Bronchial epithelial cell (primary cell): ENCODE measurements at places on chromosomes 7 and 10.

- no peak for DNase-seq
Observed at GRCh38 chr7:120873401-120873800, 15.5 kb upstream of the TSPAN12 start.

GRCh38 chr7:88040694-88041093, 106.6 kb downstream of the ADAM22 start:
- DNase-seq = no peak

GRCh38 chr10:83965473-83965872, 173.8 kb upstream of the GHITM start:
- no peak for DNase-seq

DNA sequence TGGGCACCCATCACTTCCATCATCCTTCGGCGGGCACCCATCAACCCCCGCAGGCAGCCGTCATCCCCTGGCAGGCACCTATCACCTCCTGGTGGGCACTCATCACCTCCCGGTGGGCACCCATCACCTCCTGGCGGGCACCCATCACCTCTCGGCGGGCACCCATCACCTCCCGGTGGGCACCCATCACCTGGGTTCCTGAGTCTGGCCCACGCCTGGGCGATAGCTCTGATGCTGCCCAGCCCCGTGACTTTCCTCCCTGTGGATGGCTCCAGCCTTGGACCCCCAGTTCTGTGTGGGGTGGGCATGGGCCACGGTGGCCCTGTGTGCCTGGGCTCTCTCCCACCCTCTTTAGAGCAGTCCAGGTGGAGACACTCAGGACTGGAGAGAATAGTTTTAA, 29.0 kb downstream of the PFKFB3 start:
- DNase-seq = no peak

- no peak for DNase-seq
Observed at GRCh38 chr7:117264716-117265115, 58.1 kb downstream of the WNT2 start.

GRCh38 chr10:75195035-75195763, 15.4 kb upstream of the VDAC2 start:
- peak; percentile 21 for DNase-seq

- DNase-seq = no peak
Observed at GRCh38 chr10:100670828-100671479, 74.4 kb upstream of the PAX2 start.

DNA sequence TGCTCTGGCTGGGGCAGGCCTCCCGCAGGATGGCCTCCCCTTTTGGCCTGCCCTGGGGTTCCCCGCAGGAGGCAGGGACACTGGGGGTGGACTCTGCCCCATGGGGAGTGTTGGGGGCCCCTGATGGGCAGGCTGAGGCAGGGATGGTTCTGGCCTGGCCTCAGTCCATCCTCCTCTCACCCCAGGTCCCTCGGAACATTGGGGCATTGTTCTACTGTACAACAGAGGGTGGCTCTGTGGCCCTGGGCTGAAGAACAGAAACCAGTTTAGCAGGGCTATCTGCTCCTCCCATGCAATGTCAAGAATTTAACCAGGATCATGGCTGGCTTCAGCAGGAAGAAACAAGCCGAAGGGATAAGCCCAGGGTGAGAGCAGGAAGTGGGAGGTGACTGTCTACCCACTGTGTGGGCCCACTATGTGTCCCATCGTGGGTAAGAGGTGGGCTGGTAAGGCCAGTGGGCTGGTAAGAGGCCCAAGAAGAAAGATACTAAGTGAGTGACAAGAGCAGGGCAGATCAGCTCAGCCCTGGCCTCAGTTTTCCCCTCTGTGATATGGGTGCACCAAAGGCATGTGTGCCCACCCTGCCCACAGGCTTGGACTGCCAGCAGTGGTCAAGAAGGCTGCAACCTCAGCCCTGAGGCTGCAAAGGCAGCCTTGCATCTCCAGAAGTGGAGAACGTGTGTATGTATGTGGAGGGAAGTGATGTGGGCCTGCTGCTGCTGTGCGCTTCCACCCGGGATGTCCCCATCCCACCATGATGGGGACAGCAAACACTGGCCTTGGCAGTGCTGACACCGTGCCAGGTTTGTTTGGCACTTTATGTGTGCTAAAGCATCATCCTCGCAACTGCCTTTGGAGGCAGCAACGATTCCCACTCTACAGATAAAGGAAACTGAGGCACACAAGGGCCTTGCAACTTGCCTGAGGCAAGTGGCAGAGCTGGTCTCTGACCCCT, 138.9 kb downstream of the SH3PXD2A start:
- DNase-seq = peak; percentile 66

DNA sequence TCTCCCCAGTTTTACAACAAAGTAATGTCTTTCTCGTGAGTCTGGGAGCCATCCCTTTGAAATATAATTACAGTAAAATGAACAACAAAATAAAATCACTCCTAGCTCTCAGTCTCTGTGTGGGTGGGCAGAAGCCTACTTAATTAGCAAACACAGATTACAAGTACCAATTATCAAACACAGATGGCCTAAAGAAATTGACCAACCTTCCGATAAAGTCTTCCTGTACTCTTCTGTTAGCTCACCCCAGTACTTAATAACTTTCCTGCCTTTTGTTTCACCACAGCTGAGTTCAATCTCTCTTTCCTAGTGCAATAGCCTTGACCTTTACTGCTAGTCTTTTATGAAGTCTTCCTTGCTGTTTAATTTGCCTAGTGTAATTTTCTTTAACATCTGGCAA, 719.2 kb upstream of the MBL2 start:
- DNase-seq = no peak

DNA sequence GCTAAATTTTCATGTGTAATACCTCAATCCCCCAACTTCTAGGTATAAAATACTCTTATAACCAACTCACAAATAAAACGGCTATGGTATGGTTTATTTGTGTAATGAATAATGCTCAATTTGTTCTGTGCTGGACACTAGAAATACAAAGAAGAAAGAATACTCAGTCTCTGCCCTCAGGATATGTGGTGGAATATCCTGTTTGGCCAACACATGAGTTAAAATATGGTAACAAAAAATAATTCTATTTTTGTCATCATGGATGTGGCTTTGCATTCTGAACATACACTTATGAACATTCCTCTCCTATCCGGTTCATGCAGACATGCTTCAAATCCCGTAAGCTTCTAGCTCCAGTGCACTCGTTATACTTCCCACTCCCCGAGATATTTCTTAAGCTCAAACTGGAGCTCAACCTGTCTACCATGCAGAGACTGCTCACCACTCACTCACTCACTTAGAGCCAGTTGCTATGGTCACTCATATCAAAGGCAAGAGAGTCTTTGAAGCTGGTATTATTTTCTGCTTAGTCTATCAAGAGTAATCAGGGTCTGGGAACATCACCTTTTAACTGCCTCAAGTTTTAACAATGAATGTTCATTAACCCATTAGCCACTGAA, 53.8 kb upstream of the SLC16A12 start:
- DNase-seq = peak; percentile 63

- DNase-seq = no peak
Observed at GRCh38 chr7:18337048-18337809, 158.3 kb upstream of the HDAC9 start.

DNA sequence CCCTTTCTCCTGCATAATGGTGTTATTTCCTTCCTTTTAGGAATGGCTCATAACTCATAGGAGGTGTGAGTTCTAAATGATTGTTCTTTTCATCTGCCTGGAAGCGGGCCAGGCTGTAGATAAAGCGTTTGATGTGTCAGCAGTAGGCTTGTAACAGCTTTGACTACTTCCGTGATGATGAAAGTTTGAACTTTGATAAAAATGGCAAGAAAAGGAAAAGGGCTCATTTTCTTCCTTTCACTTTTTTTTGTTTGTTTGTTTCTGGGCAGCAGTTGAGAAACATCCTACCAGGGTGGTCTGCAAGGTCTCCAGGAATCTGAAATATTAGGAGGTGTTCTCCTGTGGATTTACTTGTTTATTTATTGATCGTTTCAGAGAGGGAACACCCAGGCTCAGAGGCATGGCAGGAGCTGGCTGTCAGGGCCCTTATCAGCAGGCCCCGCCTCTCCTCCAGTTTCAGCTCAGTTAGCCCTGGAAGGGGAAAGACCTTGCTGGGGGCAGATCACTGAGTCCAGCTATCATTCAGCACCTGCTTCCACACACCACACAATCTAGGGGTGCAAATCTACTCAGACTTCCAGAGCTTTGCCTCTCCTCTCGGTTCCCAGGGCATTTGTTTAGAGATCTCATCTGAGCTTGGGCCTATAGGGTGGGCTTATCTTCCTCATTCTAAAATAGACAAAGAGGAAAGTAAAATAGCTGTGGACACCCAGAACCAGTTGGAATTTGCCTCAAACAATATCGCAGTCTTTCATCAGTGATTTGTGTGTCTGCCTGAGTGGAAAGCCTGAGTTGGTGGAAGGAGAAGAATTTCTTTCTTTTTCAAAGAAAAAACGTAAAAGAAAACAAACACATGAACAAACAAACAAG, 130.9 kb downstream of the BMPER start:
- DNase-seq = peak; percentile 87

DNA sequence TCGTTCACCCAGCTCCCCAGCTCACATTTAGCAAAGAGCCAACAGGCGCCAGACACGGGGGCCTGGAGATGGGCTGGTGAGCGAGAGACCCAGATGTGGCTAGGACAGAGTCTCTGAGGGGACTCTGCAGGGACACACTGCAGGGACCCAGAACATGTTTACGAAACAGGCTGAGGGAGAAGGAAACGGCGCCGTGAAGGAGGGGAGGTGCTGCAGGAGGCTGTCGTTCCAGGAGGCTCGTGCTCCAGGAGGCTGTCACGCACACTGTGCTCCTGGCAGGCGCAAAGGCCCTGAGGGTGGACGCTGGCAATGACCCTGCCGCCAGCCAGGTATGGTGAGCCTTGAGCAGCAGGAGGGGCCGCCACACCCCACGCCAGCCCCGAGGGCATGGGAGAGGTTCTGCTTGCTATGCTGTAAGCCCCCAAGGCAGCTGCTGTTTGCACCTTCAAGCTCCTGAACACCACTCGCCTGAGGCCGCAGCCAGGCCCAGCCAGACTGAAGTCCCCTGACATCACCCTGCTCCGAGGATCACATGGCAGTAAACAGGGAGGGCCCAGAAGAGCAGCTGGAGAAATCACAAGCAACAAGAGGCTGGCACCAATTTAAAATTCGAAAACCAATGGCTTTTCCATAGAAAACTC, 27.3 kb downstream of the ADAP1 start:
- DNase-seq = no peak

DNA sequence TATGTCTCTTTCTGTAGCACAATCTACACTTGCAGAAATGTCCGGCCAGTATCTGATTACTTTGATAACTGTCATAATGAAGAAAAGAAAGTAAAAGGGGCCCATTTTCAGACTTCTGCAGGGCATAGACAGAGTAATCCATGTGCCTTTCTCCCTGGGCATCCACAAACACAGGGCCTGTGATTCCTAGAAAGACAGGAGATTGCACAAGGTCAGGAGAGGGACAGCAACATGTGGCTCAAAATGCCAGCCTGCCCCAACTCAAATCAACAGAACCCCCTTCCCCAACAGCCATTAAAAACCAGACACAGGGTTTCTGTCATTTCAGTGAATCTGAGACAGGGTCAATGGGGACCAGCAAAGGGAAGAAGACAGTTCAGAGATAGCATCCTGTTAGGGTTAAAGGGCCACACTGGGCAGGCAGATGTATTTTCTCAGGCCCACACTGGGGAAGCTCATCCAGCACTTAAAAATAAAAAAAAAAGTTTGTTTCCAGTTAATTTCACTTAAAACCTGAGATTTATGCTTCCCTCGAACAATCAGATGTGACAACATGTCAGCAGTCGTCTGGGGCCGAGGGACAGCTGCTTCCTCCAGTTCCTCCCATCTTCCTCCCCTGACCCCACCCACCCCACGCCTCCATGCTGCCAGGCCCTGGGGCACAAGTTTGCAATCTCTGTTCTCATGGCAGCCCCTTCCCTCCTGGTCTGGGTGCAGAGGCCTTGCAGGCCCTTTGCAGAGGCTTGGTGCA, 30.7 kb upstream of the ACSL5 start:
- DNase-seq = no peak

DNA sequence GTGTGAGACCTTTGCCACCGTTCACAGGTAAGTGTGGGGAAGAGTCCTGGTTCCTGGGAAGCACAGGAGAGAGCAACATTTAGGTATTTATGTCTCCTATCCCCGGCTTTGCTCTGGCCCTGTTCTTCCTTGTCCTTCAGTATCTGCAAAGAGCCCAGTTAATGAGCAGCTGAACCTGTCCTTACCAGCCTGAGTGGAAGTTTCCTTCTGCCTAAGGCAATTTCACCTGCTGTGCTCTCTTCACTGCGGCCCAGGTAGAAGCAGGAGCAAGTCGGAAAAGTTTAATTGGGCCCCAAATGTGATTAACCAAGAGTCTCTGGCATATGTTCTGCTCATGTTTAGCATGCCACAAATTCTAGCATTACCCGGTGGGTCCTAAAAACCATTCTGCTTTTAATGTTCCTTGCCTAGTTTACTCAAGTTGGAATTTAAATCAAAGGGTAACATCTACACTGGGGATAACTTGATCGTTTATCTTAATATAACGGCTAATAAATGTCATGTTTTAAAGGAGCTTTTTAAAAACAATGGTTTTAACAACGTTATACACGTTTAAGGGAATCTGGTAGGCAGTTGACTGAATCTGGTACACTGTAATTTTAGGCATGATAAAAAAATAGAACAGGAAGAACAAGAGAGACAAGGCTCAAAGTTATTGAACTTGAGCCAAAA, 817.1 kb downstream of the TYW1 start:
- DNase-seq = no peak

DNA sequence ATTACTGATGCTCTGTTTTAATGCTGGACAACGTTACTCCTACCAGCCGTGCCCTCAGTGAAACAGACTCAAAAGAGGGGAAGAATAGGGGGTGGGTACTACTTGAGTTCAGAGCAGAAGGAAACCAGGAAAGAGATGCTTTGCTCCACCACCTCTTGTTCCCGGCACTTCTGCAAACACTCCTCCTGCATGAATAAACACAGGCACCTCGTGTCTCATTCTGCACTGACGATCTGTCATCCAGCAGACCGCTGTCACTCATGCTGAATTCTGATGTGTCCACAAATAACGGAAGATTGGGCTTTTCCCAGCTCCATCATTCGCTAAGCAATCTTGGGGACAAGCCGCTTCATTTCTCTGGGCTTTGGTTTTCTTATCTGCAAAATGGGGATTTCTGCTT, 26.7 kb downstream of the YWHAG start:
- DNase-seq = no peak

DNA sequence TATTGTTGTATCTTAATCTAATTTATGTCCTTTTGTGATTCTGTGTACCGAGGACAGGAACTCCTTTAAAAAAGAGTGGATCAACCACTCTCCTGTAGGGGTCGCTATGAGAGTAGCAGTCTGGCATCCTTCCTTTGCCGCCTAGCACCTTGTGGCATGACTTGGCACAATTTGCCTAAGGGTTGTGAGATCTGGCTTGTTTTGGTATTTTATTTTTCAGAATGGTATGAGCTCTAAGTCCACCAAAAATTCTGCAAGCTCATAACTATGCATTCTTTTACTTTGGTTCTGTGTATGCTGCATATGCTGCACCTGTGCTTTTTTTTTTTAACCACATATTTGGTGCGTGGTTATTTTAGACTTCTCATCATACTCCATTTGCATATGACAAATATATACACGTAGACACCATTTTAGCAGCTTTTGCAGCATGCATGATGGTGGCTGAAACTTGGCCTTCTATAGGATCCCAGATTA, 112.8 kb downstream of the CDK14 start:
- no peak for DNase-seq
